Stimulated activated memory B cell treated with anti-CD40 and anti-IgM and Interleukin-4, amounts not matched to agents 10 μg/mL and 1 μg/mL and 100 μg/mL, for 72 hours (primary cell): ENCODE measurements at places on chromosomes 13 and 19.

GRCh38 chr19:39890755-39891551 lies 43.5 kb downstream of the FCGBP start:
- ATAC-seq, result no peak

- ATAC-seq, result no peak
Measured at GRCh38 chr13:29441306-29441705, 154.2 kb downstream of the SLC7A1 start.

- ATAC-seq, result no peak
Measured at GRCh38 chr19:9528757-9529336, 9.6 kb downstream of the ZNF426 start.

DNA sequence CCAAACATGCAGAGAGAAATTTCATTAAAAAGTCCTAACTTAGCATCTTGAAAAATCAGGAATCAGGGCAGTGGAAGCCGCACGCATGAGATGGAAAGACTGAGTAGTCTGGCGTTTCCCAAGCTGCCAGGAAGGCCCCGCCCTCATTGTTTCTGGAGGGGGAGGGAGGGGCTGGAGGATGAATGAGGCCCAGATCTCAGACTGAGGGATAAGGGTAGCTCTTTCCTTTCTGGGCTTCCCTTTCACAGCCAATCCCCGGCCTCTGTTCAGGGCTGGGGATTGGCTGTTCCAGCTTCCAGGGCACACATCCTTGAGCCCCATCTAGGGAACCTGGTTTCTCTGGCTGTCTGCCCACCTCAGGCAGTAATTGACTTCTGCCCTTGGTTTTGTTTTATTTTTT lies 7.3 kb downstream of the C19orf53 start:
- no peak for ATAC-seq

DNA sequence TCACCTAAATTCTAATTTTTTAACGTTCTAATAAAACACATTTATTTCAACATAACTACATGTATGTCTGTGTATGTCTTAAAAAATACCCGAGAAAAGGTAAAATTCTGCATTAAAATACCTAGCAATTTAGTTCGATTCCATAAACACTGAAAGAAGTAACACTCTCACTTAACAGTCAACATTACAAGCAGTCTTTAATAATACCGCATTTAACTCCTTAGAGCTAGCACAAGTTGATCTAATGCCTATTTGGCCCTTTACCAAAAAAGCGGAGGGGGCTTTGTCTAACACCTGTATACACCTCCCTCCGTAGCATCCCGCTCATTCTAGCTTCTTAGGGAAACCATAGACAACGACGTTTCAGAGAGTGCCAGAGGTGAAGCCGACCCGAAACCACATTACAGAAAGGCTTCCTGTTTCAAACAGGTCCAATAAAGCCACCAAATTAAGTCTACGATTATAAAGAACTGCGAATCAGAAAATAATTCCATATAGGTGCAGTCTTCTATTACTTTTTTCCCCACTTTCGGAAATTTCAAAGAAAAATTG lies 1.2 kb downstream of the SPART start:
- ATAC-seq, result no peak

GRCh38 chr19:1828279-1829238 lies 16.5 kb upstream of the ATP8B3 start:
- peak; percentile 39 for ATAC-seq

DNA sequence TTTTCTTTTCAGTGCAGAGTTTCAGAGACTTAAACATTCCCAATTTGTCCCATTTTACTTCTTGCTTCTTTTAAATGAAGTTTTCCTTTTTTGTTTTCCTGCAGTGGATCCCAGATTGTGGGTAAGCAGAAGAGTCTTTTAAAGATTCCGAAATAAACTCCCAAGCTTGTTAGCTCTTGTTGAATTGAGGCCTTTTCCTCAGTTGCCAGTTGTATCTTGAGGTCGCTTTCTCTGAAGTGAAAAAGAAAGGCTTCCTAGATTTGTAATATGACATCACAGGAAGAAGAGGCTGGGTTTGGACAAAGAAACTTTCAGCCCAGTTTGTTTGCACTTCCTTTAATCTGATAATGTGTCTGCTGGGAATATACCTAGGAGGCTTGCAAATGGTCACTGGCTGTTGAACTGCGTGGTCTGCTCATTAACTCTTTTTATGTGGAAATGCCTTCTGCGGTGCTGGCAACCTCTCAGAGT lies at the start of gene LPAR6:
Gene LPAR6, minus strand, starts transcription at position 233 of the 471 bp plus-strand sequence. CDS start 690 bp downstream, outside the sequence.
- no peak for ATAC-seq

DNA sequence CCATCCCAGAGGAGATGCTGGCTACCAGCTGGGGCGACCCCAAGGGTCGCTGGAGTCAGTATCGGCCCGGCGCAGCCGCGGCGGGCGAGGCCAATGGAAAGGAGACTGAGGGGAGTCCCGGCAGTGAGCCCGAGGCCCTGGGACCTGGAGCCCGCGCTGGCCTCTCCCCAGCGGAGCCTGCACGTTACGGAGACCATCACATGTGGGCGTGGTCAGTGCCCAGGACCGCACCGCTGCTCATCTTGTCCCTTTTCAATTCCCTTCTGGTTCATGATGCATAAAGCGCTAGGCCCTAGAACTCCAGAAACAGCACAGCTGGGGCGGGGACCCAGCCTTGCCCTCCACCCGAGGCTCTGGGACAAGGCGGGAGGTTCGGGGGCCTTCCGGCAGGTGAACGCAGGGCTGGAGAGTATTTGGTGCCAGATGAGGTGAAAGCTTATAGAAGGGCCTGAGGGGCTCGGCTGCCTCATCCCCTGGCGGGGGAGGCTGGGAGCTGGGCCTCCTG lies 8.0 kb downstream of the C19orf25 start:
- ATAC-seq, result peak; percentile 34

- no peak for ATAC-seq
Measured at GRCh38 chr13:106381091-106381490, 154.4 kb downstream of the EFNB2 start.

GRCh38 chr19:2290441-2291184 lies 8.6 kb upstream of the PEAK3 start:
- peak; percentile 37 for ATAC-seq

DNA sequence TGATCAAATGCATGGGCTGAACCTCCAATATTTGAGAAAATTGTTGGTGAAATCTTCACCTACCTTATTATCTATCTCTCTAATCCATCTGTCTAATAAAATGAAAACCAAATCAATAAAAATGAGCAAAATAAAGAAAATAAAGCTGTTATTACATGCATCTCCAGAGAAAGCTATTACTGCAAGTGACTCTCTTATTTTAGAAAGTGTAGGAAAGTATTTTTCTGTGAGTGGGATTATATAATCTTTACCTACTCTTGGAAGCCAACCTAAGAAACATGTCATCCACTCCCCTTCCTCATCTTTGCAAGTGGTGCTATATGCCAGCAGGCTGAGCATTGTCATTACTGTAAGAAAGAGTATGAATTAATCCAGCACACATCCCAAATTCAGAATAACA lies 191.5 kb upstream of the RFC3 start:
- no peak for ATAC-seq

DNA sequence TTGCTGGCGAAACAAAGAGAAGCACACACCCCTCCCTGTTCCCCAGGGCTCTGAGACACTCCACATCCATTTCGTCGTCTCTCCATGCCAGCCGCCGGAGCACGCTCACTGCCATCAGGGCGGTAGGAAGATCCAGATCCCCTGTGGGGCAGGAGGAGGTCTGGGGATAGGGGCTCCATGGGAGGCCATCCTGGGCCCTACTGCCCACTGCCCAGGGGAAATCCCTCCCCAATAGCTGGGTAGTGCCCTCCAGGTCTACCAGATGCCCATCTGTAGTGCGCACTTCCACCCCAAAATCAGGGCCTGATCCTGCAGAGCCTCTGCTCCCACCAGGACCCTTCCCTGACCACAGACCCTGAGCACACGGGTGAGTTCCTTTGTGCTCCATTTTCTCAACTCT lies 80.3 kb downstream of the EFNB2 start:
- peak; percentile 43 for ATAC-seq

- no peak for ATAC-seq
Measured at GRCh38 chr19:20171285-20171684, 4.3 kb downstream of the ZNF486 start.

DNA sequence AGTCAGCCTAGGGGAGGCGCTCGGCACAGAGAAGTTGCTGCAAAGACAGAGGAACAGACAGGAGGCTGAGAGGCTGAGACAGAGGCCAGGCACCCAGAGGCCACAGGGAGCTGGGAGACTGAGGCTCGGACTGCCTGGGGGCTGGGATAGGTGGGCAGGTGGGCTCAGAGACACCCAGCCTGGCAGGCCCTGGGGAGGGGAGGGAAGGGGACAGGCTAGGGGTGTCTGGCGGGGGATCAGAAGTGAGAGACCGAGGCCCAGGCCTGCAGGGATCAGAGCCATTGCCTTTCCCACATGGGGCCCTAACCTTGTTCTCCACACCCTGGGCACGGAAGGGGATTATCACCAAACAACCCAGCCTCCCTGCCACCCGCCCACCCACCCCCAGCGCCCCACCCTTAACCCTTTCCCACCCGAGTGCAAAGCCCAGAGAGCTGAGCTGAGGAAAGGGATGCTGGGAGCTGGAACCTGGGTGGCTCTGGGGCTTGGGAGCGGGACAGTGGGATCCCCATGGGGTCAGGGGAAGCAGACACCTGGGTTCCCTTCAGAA lies 1.3 kb downstream of the NTN5 start:
- no peak for ATAC-seq

DNA sequence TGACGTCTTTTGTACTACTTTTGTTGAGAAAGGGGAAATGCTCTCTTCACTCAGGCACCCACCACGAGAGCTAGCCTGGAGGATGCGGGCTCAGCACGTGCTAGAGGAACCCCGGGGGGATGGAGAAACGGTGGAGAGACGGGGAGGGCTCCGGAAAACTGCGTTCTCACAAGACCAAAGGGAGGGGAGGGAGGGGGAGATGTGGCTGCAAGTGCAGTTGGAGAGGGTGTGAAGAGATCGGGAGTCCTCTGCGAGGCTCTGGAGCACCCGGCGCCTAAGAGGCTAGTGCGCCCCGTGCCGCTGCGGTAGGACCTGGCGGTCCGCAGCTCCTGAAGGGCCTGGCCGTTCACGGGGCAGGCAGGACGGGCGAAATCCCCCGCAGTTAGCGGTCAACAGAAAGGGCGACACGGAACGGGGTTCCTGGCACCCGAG lies 43.4 kb upstream of the XPO4 start:
- ATAC-seq, result peak; percentile 31

DNA sequence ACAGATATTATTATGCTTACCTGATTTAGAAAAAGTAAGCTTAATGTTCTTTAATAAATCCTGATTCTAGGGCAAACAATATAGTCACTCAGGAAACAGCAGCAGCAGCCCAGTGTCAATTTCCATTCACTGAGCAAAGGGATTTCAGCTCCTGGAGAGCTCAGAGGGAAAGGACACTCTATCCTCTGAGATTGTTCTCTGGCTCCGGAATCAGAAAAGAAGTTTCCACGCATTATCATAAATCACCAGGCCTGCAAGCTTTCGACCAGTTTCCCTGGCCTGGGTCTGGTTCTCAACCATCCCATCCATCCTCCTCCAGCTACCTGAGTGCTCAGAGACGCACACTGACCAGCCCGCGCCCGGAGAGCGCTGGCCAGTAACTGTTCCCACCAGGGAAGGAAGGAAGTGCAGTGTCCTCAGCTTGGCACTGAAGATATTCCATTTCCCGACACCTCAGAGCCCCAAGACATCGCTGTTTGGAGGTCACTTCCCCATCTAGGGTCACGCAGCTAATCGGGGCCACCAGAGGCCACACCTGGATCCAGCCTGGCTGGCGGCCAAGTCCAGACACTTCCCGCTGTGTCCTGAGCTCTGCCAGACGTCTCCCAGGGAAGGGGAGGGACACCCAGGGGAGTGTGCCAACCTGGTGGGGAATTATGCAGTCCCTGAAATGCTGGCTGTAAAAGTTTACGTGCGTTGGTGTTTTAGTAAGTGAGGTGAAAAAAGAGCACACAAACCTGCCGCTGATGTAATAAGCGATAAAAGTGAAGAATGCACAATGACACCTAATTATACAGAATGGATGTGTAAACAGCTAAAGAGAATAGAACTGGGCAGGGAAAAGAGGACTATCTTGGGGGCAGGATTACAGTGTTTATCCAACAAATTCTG lies 29.1 kb downstream of the EPS15L1 start:
- no peak for ATAC-seq

DNA sequence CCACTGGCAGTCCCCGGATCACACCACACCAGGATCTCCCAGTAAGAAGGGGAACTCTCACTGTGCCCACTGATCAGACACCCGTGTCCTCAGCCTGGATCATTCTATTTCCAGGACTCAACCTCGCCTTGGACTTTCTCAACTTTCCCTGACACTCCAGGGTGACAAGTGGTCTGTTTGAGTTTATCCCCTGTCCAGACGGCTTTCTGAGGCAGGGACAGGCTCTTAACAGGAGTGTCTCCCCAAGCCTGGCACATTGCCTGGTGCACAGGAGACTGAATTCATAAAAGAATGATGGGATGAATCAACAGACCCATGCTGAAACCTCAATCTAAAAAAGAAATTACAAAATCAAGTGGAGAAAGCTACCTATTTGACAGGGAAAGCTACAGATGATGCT lies 606.6 kb downstream of the EFNB2 start:
- ATAC-seq, result no peak

DNA sequence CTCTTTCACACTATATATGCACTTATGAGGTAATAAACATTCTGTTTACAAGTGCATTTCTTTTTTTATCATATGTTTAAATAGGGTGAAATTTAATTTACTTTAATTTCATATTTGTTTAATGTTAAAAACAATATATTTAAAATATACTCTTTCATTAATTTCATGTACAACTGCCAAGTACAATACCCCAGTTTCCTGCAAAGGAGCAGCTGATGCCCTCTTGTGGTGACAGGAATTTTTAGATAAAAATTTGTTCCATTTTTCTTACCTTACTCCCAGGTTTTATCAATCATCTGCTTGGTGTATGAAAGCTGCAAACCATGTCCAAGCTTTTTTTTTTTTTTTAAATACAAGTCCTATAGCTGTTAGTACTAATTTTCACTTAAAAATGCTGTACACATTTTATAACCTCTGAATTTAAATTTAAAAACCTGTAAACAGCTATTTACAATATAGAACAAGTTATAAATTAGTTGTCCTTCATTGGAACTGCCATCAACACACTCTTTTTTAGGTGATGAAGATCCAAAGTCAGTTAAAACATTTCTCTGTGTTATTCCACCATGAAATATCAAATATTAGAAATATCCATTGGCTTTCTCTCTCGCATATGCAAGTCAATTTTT lies 4.9 kb downstream of the PCDH20 start:
- ATAC-seq, result no peak

DNA sequence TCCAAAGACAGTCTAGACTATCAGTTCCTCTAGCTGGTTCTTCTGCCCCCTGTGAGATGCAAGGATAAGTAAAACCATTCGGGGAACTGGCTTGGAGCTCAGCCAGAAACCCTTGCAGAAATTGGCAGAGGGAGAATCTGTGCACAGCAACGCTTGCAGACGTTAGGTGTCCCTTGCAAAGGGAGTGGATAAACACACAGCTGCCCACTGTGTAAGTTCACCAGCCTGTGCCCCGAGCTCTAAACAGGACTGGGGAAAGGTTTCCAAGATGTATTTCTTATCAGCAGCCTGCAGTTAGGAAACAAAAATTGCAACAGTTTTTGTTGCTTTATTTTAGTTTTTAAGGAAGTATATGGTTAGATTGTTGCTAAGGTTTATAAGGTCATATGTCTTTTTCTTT lies 19.0 kb upstream of the ADGRE1 start:
- ATAC-seq, result no peak
